Mesenchymal stem cell (in vitro differentiated cells and primary cell): ENCODE measurements at places on chromosomes 5 and 9.

GRCh38 chr9:16637911-16638310 lies 232.6 kb downstream of the BNC2 start:
- DNase-seq = no peak

GRCh38 chr9:129209580-129209979 lies 31.5 kb upstream of the IER5L start:
- no peak for DNase-seq

DNA sequence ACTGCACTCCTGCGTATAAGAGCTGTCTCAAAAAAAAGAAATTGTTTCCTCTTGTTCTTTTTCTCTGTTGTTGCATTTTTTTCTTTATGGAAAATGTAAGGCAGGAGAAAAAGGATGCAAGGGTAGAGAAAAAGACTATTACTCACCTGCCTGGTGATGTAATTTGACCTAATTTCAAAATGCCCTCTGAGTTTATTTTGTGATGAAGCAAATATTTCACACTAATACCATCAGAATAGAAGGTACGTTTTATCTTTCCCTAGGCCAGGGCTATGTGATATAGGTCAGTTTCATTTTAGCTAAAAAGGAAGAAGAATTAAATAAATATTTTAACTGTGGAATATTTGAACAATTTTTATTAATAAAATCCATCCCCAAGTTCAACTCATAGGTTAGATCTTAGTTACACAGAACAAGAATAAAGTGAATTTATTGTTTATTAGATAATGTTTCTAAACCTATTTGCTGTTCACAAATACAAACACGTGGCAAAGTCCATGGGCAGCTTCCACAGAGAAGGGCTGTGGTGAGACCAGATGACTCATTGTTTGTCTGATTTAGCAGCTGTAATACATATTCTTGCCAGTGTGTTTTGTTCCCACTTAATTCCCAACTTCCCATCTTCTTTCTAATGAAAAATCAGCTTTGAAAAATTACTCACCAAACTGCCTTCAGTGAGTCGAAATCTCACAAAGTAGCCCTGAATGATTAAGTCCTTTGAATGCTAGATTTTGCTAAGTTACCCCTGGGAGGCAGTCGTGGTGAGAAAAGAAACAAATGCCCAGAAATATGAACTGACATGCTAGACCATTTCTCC lies 52.8 kb upstream of the CCDC112 start:
- peak; percentile 89 for DNase-seq

- DNase-seq = no peak
These were observed 20.5 kb downstream of the COL15A1 start for GRCh38 chr9:98964201-98964600.

DNA sequence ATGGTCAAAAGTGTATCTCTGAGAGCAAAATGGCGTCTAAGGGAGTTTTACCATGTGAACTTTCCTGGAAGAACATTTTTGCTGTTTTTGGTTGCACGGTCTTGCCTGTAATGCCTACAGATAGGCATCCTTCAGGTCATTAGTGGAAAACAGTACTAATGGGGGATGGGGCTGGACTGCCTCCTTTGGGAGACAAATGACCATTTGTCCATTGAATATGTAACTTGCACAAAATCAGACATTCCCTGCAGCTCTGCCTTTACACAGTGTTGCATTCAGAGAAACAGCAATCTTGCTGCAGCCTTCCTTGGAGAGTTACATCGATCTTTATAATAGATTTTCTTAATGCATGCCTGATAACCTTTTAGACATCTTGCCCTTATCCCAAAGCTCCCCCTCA lies 138.5 kb upstream of the EGFLAM start:
- no peak for DNase-seq

DNA sequence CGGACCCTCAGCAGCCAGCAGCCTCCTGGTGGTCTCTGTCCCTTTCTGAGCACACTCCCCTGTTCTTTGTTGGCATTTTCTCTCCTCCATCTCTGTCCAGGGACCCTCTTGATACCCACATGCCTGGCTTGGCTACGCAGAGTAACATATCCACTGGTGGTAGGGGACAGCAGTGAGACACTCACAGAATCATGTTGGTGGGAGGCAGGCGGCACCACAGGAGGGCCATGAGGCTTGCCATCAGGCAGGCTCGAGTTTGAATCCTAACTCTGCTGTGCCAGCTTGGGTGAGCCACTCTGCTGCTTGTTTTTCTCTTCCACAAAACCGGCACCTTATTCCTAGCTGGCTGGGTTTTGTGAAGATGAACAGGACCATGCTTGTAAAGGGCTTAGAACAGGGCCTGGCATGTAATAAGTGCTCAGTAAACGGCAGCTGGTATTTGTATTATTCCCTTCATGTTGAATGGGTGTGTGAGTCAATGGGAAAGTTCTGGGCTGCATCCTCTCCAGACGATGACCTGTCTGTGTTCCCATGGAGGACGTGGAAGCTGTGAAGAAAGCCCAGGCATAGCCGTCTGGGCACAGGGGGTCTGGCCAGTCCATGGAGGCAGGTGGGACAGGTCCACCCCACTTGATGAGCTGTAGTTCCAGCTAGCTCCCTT lies 2.3 kb downstream of the COL27A1 start:
- peak; percentile 82 for DNase-seq

DNA sequence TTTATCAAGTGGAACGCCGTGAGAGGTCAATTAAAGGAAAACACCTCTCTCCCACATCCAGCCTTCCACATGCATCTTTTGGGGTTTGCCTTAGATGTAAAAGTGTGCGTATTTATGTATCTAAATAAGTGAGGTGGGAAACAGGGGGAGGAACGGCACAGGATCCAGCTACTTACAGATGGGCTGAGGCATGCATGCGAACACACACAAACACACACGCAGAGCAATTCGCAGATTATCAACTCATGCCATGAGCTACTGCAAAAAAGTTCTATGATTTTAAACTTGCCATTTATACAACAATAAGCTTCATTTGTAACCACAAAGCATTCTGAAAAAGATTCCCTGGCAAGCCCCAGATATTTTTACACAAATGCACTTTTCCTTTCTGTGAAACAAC lies 242.1 kb downstream of the BNC2 start:
- no peak for DNase-seq

DNA sequence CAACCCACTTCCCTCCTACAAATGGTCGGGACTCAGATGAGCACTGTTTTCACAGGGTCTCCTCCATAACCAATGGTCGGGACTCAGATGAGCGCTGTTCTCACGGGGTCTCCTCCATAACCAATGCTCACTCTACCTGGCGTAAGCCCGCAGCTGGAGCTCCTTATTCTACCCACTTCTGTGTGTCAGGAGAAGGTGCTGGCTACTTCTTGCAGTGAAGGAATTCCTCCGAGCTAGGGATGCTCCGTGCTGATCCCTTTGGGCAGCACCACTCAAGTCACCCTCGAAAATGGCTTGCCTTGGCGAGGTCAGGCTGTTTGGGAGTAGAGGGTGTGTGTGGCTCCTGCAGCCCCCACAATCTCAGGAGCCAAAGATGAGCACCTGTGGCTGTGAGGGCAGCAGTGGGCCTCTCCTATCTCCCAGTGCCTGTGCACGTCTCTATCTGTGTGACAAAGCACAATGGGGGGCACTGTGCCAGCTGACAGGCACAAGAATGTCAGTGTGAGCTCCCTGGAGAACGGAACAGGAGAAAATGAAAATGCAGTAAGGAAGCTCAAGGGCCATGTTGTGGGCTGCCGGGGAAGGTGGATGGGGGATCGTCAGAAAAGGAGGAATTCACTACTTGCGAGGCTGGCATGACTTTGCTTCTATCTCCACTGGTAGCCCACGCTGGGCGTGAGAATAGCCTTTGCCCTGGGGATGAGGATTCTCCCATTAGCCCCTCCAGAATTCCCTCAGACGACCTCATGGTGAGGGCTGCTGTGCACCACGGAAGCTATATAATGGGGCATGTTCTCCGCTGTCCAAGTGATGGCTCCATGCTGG lies 3.9 kb upstream of the BTNL9 start:
- DNase-seq = no peak

DNA sequence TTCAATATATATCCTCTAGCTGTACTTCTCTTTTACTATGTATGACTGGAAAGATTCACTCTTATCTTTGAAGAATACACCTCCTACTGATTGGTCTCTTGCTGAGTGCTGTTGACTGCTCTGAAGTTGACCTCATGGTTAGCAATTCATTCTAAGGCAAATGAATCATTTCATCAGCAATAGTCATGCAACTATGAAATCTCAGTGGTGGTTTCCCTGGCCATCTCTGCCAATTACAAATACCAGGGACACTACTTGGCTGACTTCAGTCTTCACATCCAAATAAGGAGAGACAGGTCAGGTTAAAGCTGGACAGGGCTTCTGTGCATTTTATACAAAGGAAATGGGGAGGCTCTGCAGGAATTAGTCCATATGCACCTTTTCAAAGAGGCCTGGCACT lies 333.5 kb upstream of the ACTBL2 start:
- peak; percentile 77 for DNase-seq
